ENCODE measurements at places on chromosomes 7 and 10.

- no peak for DNase-seq
Measured at GRCh38 chr10:45439873-45440272, 65.9 kb downstream of the ALOX5 start.

DNA sequence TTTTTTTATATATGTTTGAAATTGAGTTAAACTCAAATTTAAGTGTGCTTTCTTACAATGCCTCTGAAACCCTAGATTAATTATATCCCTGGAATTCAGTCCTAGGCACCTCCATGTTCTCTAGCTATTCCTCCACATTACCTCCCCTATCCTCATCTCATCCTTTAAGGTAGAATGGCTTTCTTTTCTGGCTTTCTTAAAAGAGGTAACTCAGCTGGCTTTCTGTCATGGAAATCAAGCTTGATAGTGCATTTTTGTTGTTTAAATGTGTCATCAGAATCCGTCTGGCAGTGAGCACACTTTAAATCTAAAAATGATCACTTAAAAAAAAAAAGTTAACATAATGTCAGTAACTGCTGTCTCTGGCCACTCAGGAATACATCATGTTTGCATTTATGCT is 42.2 kb downstream of the AHR start:
- no peak for DNase-seq

DNA sequence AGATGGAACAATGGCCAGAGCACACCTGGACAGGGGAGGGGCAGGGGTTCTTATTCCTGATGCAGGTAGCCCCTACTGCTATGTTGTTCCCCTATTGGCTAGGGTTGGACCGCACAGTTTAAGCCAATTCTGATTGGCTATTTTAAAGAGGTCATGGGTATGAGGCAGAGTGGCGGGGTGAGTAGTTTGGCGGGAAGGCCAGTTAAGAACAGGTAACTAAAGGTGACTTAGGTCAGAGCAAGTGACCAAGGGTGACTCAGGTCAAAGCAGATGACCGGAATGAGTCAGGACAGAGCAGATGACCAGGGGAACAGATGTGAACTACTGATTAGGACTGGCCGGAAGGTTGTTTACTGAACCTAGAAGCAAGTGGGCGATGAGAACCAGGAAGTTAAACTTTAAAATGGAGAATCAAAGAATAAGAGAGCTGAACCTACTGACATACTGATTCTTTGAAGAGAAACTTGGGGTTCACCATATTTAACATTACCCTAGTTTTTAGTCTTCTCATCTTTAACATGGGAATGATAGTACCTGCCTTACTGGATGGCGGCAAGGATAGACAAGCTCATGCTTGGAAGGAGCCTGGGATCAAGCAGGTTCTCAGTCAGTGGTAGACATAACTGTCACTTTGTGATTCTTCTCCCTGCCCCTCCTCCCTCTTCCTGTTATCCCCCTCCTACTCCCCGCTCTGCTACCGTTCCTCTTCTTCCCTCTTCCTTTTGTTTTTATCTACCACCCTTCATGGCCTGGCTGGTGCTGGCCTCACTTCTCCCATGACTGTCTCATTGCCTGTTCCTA is 55.0 kb downstream of the CCNY start:
- DNase-seq = no peak

- DNase-seq = no peak
Measured at GRCh38 chr10:6564367-6564766, 15.7 kb downstream of the PRKCQ start.

- DNase-seq = no peak
Measured at GRCh38 chr10:71259282-71259681, 46.9 kb downstream of the UNC5B start.

- no peak for DNase-seq
Measured at GRCh38 chr7:4684846-4685245, 2.8 kb downstream of the FOXK1 start.

DNA sequence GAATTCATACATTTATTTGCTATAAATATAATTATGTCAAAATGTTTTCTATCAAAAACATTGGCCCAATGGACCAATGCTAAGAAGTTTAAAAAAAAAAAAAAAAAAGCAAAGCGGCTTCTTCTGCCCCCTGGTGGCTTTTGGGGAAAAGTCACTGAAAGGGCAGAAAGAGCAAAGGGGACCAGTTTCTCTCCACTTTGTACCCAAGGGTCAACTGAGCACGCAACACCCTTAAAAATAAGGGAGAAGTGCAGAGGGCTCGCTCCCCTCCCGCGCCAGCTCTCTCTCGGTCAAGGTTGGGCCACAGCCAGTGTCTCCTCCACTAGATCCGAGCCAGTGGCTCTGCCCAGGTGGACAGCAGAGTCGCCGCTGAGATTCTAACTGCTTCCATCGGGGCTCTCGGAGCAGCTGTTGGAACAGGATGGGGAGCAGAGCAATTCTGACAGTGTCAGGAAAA is 136.4 kb upstream of the FGFR2 start:
- peak; percentile 1 for DNase-seq

DNA sequence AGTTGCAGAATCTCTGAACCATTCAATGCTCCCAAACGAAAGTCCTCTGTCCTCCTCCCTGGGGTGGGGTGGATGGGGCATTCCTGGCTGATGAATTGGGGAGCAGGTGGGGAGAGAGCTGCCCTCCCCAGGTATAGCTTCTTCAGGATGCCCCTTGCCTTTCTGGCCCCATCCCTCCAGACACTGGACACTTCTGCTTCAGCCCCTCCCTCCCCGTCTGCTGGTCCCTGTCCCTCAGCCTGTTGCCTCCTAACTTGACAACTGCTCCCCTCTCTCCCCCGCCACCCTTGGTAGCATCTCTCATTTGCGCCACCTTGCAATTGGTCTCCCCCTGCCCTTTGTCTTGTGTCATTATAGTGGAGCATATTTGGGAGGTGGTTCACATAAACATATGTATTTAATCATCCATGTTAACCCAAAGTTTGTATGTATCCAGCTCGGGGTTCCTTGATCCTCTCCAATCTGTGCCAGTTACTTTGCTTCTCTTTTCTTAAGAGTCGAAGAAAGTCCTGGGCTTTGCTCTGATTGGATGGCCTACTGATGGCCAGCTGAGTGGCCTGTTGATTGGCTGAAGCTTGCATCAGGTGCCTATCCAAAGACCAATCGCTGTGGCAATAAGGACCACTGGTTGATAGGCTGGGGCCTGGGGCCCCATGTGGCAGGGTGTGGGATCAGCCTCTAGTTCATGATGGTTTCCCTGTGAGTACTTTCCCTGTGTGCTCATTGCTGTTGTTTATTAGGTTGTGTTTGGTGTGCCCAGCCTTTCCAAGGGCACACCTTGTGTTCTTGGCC is 4.0 kb upstream of the GCK start:
- no peak for DNase-seq

- no peak for DNase-seq
Measured at GRCh38 chr7:17408904-17409290, 110.4 kb downstream of the AHR start.

GRCh38 chr10:70562036-70562755 is 40.3 kb downstream of the PRF1 start:
- no peak for DNase-seq

DNA sequence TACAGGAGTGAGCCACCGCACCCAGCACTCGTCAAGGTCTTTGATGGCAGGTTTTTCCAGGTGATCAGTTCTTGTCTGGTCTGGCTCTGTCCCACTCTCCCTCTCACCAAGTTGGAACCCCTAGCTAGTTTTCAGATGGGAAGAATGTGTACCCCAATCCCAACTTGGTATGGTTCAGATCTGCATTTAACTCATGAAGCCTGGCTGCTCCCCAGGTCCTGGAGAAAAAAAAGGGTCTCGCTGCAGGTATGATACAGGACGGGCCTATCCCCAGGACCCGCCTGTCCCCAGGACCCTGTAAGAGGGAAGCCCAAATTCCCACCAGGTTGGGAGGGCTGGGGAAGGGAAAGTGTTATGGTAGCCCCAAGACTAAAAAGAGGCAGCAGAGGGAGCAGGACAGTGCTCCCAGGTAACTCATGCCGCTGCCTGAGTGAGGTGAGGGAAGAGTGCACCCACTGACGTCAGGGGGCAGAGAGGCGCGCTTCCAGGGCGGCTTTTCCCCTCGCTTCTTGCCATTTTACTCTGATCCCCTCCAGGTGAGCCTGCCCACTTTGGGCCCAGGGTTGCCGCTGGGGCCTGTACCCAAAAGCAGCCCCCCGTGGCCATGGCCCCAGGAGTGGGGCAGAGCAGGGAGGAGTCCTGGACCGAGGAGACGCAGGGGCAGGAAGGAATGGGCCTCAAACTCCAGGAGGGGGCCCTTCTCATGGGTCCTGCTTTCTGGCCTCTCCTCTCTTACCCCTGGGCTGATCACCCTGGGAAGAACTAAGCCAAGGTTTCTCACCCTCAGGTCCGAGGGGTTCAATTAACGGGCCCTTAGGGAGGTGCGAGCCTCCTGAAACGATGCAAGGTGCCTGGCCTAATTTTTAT is 36.4 kb upstream of the SRRM3 start:
- DNase-seq = no peak

DNA sequence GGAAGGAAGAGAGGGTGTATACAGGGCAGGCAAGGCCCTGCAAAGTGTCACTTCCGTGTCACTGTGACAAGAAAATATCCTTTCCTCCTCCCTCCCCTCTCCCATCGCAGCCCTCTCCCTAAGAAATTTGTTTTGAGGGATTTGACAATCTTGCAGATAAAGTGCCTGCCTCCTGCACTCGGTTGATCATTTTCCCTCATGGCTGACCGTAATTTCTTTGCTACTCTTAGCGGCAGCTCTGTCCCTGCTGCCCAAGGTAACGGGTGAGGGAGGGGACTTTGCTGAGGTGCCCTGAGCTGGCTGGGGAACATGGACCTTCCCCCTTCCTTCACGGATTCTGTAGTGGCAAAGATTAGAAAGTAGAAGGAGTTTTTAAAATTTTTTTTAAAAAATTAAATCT is 179.1 kb downstream of the TCF7L2 start:
- DNase-seq = no peak

DNA sequence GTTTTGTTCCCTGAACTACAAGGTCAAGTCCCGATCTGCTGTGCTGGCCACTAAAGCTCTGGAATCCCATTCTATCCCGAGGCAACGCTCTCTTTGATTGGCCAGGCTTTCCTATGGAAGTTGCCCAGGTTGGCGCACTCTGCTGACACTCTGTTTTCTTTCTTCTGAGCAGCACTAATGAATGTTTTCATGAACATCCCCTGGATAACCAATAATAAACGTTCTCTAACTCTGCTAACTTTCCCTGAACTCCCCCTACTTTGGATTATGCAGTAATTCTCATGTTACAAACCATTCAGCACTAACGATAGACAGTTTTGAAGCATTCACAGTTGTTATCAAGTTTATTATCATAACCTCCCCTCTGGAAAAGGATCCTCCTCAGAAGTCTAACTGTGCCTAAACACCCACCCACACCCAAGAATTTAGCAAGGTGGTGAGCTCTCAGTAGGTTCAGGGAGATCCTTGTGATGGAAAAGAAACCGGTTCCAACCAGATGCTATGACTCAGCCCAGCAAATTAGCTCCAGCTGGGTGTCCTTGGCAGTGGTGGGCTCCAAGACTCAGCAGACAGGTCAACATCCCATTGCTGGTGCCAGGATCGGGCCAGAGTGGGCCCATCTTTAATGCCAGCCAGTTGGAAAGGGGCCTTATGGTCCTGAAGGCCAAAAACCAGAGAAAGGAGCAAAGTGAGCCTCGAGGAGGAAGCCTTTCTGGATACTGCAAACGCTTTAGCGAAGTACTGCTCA is 68.4 kb downstream of the CREB3L2 start:
- no peak for DNase-seq

All from NCI-H1092 treated with DMSO at 0.1 percent for 48 hours (cell line).